ENCODE measurements at places on chromosomes 13 and 19.

GRCh38 chr19:3285647-3286176 lies 61.3 kb downstream of the CELF5 start:
- DNase-seq, result no peak

GRCh38 chr13:33697926-33698325 lies 120.0 kb upstream of the RFC3 start:
- DNase-seq, result no peak

GRCh38 chr19:46225558-46226004 lies 4.0 kb upstream of the IGFL1 start:
- no peak for DNase-seq

GRCh38 chr19:47419030-47419783 lies at the start of gene MEIS3:
MEIS3 (minus strand) TSS chr19:47419527; CDS start chr19:47419081, 446 bp downstream.
- no peak for DNase-seq

All from cerebellar nuclear complex (tissue), 1 donor.